ENCODE measurements at places on chromosomes 2 and 18.

GRCh38 chr2:230601510-230601909 is 111.1 kb upstream of the CAB39 start:
- DNase-seq, result no peak

DNA sequence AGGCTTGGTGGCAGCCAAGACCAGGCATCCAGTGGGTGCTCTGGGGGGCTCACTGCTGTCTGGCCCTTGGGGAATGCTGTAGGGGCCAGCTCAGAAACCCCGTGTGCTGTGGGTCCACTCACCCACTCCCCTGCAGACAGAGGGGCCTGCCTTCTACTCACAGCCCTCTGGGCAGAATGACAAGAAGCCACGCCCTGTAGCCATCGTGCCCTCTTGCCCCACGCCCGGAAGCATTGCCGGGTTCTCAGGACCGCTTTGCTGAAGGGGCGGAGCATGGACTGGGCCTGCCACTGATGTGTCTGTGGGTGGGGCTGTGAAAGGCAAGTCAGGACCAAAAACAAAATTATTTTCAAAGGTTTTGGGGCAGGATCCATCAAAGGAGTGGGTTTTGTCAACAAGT is 27.8 kb downstream of the GLI2 start:
- no peak for DNase-seq

DNA sequence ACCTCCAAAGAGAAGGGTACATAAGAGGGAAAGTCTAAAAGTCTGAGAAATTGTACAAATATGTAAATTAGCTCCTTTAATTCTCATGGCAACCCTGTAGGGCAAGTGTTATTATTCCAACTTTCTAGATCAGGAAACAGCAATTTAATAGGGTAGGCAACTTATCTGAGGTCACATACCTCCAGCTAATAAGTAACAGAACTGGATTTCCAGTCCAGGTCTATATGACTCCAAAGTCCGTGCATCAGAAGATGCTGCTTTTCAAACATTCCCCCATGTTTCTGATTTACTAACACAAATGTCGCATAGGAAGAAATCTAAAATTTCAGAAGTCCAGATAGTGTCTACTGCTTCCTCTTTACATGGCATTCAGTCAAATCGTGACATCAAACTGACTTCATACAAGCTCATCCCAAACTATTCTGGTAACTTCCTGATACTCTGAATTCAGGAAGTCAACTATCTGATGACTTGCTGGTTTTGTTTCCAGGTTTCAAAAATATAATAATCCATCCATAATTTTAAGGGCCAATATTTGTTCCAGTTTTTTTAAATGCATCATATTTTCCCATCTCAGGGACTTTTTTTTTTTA is 419.3 kb upstream of the ACVR2A start:
- no peak for DNase-seq

DNA sequence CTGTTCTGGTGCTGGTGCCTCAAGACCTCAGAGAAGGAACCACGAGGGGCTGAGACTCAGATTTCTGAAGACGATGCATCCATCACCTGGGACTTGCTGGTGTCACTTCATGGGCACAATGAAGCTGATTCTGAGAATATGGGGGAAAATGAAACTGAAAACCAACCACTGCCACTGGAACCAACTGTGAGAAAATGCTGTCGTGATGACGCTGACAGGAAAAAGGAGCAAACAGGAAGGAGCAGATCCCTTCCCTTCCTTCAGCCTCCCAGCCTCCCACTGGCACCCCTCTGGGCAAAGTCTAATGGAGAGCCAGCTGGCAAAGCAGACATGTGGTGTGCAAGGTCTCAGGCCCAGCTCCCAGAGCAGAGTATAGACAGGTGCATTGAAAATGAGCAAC is 109.7 kb downstream of the FOXI3 start:
- DNase-seq, result no peak

- DNase-seq, result no peak
Measured at GRCh38 chr2:8297376-8298231, 384.3 kb upstream of the ID2 start.

- no peak for DNase-seq
Measured at GRCh38 chr2:201536046-201536445, 84.5 kb downstream of the STRADB start.
